ENCODE measurements at places on chromosomes 7 and 10.

- no peak for DNase-seq
These were observed 13.5 kb downstream of the KCTD7 start for GRCh38 chr7:66642186-66642585.

DNA sequence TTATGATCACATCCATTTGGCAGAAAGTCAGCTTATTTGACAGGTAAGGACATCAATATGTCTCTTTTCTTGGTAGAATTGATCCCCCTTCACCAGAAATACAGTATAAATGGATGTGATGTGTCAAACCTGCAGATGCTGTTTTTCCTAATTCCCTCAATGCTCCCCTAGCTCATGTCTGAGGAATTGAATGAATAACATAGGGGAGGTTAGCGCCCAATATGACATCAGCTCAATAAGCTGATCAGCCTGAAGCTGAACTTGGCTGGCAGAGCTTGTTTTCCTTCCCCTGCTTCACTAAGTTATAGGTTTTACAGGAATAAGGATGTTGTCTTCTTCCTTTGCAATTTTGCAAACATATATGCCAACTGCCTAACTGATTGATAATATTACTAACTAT, 132.5 kb downstream of the REEP3 start:
- no peak for DNase-seq

GRCh38 chr10:97000487-97001182, 168.5 kb downstream of the LCOR start:
- no peak for DNase-seq

GRCh38 chr7:122438492-122438891, 133.9 kb upstream of the FEZF1 start:
- no peak for DNase-seq

DNA sequence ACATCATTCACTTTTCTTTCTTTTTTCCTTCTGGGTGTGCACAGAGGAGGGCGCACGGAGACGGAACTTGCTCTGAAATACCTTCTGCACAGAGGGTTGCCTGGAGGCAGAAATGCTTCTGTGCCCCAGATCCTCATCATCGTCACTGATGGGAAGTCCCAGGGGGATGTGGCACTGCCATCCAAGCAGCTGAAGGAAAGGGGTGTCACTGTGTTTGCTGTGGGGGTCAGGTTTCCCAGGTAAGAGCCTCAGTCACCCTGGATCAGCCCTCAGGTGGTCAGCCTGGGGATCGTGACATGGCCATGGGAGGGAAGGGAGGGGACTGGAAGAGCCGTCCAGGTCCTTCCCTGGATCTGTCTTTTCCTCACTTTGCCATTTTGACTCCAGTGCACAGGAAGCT, 33.6 kb downstream of the VWA2 start:
- DNase-seq = no peak

Measured in stimulated activated CD4-positive, alpha-beta T cell treated with anti-CD3 and anti-CD28 coated beads, Interleukin-2, amount 100 ng/mL, for 24 hours (primary cell).